ENCODE measurements at places on chromosomes 7 and 10. TPM values are rescaled to one million over a fixed set of nuclear protein-coding genes. Genes with fewer than 3 reads are reported as not detected.

DNA sequence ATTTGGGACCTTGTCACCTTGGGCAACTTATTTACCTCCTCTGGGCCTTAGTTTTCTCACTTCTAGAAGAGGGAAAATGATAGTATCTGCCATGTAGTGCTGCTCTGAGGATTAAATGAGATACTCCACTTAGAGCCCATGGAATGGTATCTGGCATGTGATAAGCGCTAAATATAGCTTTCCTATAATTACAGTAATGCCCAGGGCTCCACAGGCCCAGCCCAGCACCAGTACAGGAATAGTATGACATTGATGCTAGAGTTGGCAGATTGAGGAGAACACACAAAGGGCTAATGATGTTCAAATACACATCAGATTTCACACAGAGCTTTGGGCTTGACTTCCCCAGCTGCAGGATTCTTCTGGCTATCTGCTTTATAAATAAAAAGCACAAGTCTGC is 34.9 kb downstream of the FAS start:
- DNase-seq, result no peak

GRCh38 chr10:80122746-80123145 is 9.8 kb upstream of the PLAC9 start:
- no peak for DNase-seq

DNA sequence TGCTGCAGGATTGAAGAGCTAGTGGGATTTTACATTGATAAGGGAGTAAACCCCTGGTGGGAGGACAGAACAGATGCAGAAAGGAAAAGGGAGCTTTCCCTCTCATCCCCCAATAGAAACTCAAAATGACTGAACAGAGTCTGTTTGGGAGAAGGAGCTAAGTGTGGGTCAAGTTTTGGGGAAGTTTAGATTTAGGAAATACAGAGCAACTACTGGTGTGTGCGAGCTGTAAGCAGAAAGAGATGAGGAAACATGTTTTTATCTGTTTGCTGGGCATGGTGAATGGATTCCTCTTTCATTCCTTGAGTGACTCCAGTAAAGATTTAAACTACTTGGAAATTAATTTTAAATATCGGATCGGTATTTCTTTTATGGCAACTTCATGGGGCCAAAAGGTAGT is 132.7 kb downstream of the AOAH start:
- DNase-seq, result no peak

DNA sequence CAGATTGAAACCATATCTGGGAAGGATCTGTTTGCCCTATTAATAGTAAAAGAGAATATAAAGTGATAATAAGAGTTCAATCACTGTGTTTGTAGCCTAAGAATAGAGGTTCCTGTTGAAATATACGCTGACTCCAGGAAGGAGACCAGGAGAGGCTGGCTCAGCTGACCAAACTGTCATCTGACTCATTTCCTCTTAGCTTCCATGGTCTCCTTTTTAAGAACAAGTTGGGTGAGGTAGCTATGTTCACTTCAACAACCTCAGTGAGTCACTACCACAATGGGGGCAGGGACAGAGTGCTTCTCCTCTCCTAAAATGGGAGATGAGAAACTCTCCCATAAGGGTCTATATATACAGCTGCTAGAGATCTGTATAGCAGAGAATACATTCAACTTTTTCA is 543.3 kb downstream of the CALN1 start:
- no peak for DNase-seq

- no peak for DNase-seq
Observed at GRCh38 chr7:12554351-12554750, 16.2 kb upstream of the SCIN start.

- DNase-seq, result no peak
Observed at GRCh38 chr10:88725798-88726197, 19.7 kb downstream of the LIPK start.

DNA sequence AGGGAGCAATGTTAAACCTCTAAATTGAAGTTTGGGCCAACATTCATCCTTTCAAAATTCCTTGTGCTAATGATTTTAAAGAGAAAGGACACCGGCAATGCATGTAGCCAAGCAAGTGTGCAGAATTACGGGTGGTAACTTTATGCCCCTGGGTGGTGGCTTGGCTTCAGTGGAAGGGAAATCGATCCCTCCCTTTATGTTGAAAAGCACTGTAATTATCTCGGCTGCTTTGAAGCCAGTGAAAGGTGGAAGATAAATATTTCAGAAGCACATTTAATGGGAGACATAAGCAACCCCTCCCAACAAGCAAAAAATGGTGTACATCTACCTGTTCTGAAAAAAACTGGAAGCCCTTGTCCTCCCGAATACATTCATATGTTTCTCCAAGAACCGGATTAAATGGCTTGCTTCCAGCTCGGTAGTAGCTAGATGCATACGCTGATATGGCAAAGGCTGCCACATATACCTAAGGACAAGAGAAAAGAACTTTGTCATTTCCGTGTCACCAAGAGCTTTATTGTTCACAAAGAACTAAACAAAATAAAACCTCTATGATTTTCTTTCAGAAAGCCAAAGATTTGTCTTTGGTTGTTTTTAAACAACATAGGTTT is 73.3 kb upstream of the GSDME start:
- no peak for DNase-seq

GRCh38 chr10:12661671-12662070 is 312.3 kb downstream of the CAMK1D start:
- DNase-seq, result no peak

DNA sequence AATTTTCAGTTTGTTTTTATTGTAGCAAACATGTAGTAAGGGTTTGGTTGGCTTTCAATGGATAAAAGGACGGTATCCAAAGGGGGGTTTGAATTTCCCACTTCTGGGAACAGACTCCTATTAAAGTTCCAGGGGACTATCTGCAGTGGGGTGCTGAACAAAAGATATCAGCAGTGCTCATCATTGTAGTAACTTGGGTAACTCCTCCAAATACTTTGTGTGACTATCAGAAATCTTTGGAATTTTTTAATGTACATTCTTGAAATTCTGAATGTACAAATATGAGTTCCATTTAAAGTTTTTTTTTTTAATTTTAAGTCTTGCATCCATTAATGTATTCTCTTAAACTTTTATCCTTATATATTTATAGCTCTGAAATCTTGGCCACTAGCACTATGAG is 42.1 kb downstream of the CYP51A1 start:
- no peak for DNase-seq

- DNase-seq, result no peak
Observed at GRCh38 chr7:34091321-34091917, 186.1 kb downstream of the BMPER start.

- no peak for DNase-seq
Observed at GRCh38 chr7:123624527-123625183, 23.0 kb downstream of the ASB15 start.

DNA sequence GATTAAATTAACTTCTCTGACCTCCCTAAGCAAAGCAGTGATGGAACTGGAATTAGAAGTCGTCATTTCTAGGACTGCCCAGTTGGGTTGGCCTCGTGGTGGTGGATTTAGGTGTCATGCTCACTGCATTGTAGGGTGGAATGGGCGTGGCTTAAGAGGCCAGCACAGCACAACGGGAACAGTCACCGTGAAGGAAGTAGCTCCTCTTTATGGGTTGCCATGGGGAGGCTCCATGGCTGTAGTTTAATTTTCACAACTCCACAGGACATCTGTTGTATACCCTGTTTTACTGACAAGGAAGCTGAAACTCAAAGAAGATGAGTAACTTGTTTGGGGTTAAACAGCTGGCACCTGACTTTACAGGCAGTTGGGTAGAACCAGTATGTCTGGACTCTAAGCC is 208.3 kb downstream of the CELF2 start:
- no peak for DNase-seq

GRCh38 chr7:103811997-103812396 is 177.5 kb downstream of the RELN start:
- DNase-seq, result no peak

DNA sequence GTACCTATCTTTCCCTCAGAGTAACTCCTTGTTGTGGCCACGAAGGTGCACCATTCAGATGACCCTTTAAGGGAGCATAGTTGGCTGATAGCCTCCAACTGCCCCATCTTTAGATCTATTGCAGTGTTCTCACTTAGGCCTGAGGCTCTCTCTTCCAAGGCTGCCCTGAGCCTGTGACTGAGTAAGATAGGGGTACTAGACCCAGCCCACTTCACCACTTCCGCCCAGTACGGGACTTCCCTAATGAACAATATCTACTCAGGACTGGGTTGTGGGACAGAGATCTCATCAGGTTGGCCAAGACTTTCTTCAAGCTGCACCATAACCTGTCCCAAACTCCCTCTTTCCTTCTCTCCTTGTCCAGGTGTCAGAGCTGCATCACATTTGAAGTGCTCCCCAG is 5.7 kb upstream of the GNAI1 start:
- no peak for DNase-seq

- DNase-seq, result peak; percentile 63
Observed at GRCh38 chr10:103493362-103493915, at the start of gene NEURL1. Gene NEURL1 (plus strand): TSS chr10:103493705. CDS start chr10:103494388, 683 bp downstream.

DNA sequence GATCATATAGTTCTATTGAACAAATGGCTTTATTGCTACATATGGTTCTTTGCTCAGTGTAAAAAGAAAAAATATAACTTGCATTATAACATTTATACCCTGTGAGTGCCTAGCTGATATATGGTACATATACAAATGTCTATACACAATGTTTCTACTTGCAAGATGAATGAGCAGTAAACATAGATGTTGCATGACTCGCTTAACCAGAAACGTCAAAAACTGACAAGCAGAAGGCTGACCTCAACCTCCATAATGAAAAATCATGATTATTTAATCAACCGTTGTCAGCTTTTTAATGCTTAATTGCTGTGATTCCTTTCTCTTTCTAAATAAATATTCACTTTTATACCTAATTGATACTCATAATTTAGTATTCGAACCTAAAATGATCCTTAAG is 183.3 kb downstream of the PTN start:
- no peak for DNase-seq

GRCh38 chr7:80826520-80827238 is 92.2 kb downstream of the SEMA3C start:
- no peak for DNase-seq

DNA sequence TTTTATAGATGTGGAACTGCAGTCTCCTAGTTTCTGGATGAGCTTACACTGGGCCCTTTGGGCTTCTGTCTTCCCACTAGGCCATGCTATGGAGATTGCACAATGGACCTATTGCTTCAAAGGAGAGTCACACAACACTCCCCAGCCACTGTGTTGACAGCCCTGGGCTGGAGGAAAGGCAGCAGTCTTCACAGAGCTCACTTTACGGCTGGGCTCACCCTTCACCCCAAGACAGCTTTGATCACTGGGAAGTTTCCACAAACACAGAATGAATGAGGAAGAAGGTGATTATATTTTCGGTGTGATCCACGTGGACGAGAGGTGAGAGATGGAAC is 92.7 kb upstream of the GDF10 start:
- DNase-seq, result no peak

DNA sequence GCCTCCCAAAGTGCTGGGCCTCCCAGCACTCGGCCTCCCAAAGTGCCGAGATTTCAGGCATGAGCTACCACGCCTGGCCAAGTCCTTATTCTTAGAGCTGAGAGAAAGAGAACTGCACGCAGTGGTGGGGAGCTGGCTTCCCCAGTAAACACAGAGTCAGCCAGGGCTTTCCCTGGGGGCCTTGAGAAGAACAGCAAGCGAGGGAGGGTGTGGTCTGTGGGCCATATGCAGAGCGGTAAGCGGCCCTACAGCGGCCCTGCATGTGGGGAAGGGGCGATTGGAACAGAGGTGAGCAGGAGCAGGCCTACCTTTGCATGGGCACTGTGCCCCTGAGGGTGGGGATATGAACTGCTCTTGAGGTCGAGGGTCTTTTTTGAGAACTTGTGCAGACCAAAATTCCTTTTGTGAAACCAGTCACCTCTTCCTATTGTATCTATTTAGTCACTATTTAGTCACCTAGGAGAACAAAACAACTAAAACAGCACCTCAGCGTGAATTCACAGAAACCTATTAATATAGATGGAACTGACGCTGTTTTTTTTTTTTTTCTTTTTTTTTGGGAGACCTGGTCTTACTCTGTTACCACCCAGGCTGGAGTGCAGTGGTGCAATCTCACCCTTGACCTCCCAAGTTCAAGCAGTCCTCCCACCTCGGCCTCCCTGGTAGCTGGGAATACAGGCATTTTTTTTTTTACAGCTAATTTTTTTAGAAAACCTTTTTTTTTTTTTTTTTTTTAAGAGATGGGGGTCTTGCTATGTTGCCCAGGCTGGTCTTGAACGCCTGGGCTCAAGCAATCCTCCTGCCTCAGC is 36.9 kb upstream of the SH2D4B start:
- no peak for DNase-seq

- no peak for DNase-seq
Observed at GRCh38 chr10:107865691-107866090, 701.2 kb upstream of the SORCS1 start.

DNA sequence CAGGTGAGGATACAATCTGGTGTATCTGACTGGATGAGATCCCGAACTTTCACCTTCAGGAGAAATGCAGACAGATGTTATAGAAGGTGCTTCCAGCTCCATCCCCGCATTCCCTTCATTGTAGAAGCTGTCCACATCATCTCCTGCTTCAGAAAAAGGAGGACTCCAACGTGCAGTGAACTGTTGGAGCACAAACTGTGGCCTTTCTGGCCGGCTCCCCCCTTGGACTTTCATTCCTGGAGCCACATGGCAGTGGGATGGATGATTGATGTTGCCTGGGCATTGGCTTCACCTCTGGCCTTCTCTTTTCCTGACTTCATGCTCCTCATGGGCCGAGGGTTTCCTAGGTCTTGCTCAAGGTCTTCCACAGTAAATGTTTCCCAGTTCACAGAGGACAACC is 29.6 kb upstream of the ZNF273 start:
- no peak for DNase-seq

DNA sequence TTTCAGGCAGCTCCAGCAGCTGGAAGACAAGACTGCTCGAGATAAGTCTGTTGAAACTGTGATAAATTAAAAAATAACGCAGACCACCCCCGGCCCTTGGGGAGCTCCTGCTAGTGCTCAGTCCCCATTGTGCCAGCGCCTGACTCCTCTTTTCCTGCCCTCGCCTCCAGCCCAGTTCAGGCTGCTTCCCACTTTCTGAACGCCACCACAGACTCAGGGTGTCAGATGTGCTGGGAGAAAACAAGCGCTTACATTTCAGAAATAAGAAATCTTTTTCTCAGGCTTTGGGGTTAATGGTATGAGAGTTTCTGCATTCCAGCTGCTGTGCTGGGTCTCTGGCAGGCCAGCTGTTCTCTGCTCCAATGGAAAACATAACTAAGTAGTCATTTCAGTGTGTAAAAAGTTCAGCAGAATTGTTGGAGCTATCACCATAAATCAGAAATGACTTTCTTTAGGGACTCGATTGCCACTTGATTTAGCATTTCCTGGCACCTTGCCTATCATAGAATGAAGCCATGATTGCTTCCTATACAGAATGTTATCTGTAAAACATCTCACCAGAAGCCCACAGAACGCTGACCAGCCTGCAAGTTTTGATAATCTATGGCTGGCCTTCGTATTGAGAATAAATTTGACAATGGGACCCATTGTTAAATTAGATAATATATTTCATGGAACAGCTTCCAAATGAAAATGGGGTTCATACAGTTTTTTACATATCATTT is 257.0 kb upstream of the ZNF32 start:
- DNase-seq, result no peak

GRCh38 chr7:30928254-30928872 is 16.7 kb downstream of the AQP1 start:
- DNase-seq, result no peak

The CYP26C1 gene
- total RNA-seq, result 9.5 TPM

The TMEM139 gene
- 0.64 TPM for total RNA-seq

The ACSM6 gene
- total RNA-seq, result not detected

The FBXL13 gene
- 9.2 TPM for total RNA-seq

The DKK1 gene
- total RNA-seq, result 2.0 TPM

The LIPM gene
- not detected for total RNA-seq

All from cerebellum (tissue), 4 donors.